ENCODE measurements at places on chromosomes 12 and 14.

DNA sequence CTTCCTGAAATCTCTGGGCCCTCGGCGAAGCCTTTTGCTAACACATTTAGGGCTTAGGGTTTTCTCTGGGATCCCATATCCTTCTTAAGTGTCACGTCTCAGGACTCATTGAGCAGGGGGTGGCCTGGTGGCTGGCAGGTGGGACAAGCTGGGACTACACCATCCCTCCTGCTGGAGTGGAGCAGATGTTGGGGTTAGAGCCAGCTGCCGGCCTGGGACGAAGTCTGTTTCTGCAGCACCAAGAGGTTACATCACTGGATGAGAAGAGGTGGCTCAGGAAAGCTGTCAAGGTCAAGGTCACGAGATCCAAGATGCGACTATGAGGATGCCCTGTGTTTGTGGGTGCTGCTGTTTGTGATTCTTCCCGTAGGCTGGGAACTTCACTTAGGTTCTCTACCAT, 16.3 kb downstream of the SMCO2 start:
- no peak for DNase-seq

- peak; percentile 90 for DNase-seq
Observed at GRCh38 chr12:62603811-62604098, 137.1 kb downstream of the MON2 start.

GRCh38 chr14:54396493-54397335, at the start of gene CDKN3:
Gene CDKN3, plus strand, starts transcription at chr14:54397007. Its CDS starts 62 bp downstream, at chr14:54397069.
- peak; percentile 99 for DNase-seq

DNA sequence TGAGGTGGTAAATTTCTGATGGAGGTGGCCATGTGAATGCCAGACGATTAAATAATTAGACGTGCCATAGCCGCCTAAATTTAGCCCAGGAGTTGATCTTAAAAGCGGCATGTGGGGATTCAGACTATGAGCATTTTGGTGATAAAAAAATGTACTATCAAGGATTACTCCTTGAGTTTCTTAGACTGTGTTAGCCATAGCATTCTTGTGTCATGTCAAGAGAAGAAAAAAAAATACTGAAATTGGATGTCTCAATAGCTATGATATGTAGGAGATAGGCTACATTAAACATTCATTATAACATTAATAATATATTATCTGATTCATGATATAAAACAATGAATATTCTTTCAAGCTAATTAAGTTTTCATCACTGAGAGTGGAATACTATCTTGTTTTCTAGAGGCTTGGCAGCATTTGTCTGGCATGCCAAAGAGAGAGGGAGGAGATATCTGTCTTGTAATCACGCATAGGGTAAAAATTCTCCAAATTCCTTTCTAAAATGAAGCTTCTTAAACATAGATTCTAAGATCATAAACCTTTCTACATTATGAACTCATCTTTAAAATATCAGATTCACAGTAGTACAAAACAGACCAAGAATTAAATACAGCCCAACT, 727.0 kb downstream of the C12orf50 start:
- DNase-seq, result no peak

DNA sequence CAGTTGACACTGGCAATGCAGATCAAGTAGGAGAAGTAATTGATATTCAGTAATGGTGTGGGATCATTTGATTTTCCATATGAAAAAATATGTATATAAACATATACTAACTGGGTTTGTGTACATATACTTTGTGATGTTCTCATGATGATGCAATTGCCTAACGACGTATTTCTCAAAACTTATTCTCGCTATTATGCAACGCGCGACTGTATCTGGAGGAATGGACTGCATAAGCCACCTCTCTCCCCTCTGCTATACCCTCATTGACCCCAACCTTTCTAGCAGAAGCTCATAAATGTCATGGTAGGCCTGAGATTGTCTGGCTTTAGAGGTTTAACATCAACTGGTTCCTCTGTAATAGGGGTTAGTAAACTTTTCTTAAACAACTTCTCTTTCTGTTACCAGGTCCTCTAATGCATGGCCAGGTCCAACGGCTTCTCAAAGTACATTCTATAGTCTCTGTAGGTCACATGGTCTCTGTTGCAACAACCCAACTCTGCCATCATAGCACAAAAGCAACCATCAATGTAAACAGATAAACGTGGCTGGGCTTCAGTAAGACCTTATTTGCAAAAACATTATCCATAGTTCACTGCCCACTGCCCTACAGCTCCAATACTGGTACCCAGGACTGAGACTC, 59.3 kb downstream of the FOXN3 start:
- no peak for DNase-seq

DNA sequence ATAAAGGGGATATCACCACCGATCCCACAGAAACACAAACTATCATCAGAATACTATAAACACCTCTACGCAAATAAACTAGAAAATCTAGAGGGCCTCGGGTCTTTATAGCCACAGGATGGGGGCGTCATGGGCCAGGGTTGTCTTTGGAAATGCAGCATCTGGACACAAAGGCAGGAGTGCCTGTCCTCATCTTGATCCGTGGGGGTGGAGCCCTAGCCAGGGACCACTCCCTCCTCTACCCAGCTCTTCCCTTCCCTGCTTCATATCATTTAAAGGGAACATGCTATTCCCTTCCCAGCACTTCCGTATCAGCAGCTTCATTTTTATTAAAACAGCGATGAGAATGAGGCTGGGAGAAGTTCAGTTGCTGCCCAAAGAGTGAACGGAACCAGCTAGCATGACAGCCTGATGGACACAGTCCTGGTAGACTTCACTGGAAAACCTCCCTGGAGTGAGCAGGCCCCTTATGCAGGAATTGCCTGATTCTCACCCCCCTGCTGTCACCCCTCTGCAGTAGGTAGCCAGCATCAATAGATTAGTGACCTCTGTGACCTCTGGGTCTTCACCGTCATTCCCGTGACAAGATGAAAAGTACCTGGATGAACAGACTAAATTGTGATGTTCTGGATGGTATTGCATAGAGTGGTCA, 251.4 kb upstream of the RGS6 start:
- no peak for DNase-seq

DNA sequence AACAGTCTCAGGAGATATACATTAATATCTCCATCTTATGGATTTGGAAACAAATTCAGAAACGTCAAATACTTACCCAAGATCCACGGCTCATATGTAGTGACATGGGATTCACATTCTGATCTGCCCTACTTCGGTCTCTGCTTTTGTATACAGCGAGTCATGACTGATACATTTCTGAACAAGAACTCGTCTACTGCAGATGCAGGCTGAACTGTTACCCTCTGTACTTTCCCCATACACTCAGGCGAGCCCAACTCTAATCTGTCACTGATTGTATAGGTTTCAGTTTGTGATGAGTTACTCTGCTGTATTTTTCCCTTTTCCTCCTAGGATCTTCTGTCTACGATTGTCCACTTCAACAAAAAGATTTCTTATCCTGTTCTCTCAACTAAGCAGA, 441.6 kb downstream of the CCDC91 start:
- DNase-seq, result no peak

DNA sequence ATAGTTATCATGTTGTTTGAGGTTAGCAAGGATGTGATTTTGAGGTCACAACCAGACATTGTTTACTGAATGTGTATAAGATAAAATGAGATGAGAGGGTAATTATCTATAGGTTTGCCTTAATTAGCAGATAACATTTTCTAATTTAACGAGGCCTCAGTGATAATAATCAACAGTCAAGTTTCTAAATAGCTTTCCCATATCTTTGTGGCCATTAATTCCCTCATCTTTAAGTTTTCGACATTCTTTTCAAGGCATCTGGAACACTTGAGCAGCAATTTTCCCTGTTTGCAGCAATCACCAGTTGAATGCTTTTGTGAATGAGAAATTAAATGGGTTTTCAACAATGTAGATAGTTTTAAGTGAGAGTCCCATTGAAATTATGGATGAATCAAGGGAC, 304.1 kb downstream of the SYT1 start:
- no peak for DNase-seq

DNA sequence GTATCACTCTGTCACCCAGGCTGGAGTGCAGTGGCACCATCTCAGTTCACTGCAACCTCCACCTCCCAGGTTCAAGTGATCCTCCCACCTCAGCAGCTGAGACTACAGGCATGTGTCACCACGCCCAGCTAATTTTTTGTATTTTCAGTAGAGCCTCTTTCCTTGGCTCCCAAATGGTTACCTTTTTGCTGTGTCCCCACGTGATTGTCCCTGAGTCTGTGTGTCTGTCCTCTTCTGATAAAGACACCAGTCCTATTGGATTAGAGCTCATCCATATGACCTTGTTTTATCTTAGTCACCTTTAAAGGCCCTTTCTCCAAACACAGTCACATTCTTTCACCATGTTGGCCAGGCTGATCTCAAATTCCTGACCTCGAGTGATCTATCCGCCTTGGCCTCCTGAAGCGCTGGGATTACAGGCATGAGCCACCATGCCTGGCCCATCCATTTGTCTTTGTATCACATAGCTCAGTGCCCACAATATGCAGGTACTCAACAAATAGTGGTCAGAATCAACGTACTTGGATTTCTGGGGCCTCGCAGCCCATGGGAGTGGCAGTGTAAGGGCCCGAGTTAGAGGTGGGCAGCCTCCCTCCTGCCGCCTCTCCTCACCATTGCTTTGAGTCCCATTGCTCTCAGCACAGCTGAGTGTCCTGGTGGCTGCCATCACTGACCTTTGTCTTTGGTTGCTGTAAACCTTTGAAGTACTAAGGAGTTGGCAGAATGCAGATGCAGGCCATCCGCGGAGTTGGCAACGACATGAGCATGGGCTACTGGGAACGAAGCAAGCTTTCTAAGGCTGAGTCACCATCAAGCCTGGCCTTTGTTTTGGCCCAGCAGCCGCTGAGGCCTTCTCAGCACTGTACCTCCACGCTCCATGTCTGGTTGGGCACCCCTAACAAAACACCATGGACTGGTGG, 9.3 kb downstream of the TPCN1 start:
- DNase-seq, result no peak

DNA sequence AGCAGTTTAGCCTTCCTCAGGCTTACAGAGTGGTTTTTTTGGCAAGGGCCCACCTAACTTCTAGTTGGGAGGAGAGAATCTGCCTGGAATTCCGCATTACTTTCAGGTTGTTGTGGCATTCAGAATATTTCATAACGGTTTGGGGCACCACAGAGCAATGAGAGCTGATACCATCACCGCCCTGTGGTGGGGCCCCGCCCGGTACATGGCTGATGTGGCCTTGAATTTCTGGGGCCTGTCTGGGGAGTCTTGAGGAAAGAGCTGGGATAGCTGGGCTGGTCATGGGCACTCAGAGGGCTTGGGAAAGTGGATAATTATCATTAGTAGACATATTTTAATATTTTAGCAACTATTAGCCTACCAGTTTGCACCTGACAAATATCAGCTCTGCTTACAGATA, 4.2 kb downstream of the TESPA1 start:
- DNase-seq, result no peak

- DNase-seq, result peak; percentile 28
Observed at GRCh38 chr14:99363051-99363450, 91.1 kb upstream of the BCL11B start.

GRCh38 chr12:13666806-13667205, 314.6 kb downstream of the GRIN2B start:
- DNase-seq, result no peak

Data from upper lobe of left lung (tissue), 6 donors.